ENCODE measurements at places on chromosomes 6 and 20. TPM values are rescaled to one million over a fixed set of nuclear protein-coding genes. Genes with fewer than 3 reads are reported as not detected.

Gene CFAP61
- not detected for total RNA-seq

Gene IPCEF1
- not detected for total RNA-seq

Gene BHLHE23
- not detected for total RNA-seq

Gene BPIFA1
- not detected for total RNA-seq

Gene ANGPT4
- not detected for total RNA-seq
